ENCODE measurements at places on chromosomes 12 and 14. TPM values are rescaled to one million over a fixed set of nuclear protein-coding genes. Genes with fewer than 3 reads are reported as not detected.

DNA sequence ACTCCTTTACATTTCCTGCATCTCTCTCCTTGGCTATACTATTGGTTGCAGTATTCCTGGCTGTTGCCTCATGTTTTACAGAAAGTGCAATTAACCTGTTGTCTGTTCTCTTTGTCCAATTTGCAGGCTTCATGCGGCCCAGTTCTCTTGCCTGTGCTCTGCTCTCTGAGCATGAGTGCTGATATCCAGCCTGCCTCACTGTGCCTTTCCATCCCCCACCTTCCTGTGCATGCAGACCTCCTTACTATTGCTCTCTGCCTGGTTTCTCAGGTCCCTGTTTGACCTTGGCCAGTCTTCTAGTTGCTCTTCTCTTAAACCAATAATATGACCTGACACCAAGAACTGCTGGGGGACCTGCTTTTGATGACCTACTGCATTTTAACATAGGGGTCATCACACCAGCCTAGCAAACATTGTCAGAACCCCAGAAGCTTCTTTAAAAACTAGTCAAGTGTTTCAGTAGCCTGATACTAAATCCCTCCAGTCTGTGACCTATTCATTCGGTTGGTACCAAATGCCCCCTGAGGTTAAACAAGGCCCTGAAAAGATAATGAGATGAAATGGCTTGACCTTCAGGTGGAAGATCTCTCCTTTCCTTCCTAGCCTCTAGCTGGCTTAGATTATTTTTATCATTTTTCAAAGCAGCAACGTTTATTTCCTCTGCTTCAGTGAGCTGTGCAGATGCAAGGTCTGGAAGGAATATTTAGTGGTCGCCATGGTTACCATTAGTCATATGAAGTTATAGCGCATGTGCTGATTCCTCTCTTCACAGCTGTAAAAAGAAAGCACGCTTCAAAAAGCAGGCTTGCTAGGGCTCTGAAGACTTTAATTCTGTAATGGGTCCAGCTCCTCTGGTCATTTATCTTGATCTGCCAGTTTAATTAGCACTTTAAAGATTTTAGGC, 216.5 kb downstream of the PHLDA1 start:
- no peaks in the 10 kb centered on the region for H3K27me3 ChIP-seq
- peak; percentile 95 for DNase-seq
- peak overlapping the region; percentile 31 for H3K27ac ChIP-seq
- H3K4me1 ChIP-seq = peaks cover 10% of the 10 kb centered on the region

TAS2R8 gene
- total RNA-seq = not detected

KRT83 gene
- total RNA-seq = not detected

TMEM119 gene
- total RNA-seq = 0.87 TPM

DNA sequence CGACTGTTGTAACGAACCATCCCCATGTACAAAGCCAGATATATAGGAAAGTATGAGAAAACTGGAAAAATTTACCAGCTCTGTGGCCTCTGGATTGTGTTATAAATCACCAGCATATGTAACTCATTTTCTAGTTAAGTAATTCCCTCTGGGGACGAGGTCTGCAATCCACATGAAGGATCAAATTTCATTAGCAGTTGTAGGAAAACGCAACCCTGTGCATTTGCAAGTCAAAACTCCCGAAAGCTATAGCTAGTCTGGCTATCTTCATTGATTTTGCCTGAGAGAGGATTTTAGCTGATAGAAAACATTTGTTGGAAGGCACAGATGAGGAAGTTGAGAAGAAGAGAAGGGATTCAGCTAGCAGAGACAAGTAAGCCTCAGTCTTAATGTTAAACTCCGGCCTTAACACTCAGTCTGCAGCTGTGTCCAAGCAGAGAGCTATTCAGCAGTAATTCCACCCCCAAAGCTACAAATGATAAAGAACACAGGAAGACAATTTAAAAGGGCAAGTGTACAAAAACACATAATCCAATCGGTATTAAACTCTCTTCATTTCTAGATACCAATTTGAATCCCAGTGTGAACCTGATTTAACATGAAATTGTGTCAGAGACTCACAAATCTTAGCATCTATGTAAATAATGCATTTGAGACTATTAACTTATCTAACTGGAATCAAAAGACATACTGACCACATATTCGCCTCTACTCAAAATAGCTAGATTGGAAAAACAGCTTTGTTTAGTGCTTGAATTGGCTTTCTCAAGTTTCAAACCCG, 54.2 kb upstream of the CERS5 start:
- H3K4me1 ChIP-seq = peaks cover 25% of the 10 kb centered on the region
- H3K27ac ChIP-seq = peak overlapping the region; percentile 86
- DNase-seq = peak; percentile 89
- peaks cover 15% of the 10 kb centered on the region for H3K36me3 ChIP-seq

KITLG gene
- total RNA-seq = 4.6 TPM

DNA sequence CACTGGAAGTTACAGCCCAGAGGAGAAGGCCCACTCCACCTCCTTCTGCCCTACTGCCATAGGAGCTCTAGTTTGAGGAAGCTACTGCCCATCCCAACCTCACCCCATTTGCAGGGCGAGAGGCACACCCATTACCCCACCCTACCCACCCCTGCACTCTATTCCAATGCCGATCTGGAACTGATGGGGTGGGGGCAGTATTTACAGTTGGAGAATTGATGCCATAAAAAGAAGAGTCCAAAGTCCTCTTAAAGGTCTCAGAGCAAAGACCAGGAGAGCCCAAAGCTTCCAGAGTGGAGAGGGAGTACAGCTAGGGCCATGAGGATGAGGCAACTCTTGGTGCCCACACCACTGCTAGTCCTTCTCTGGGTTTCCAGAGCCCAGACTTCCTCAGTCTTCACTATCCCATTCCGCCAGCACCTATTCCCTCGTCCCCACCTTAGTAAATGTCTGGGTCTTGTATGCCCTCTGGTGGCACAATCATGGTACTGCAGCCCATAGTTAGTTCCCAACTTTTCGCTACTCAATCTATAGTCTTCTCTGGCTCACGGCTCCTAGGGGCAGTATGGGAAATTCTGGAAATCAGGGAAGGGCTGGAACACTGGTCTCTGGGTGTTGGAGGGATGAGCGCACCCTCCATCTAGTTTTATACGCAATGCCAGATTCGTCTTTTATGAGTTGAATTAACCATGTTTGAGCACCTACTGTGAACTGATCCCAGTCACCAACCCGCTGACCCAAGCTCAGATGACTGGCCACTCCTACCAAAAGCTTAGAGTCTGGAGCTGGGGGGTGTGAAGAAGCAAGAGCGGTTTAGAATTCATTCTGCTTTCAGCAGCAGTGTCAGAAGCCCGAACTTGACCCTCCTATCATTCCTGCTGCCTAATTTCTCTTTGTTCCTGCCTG, 6.9 kb upstream of the ADCY6 start:
- peaks cover 16% of the 10 kb centered on the region for H3K4me1 ChIP-seq
- no peak overlapping the region for H3K4me3 ChIP-seq
- peak overlapping the region; percentile 54 for H3K27ac ChIP-seq
- H3K27me3 ChIP-seq = peaks cover 8% of the 10 kb centered on the region
- H3K36me3 ChIP-seq = no peaks in the 10 kb centered on the region

- H3K36me3 ChIP-seq = no peaks in the 10 kb centered on the region
- no peak for DNase-seq
- H3K4me1 ChIP-seq = no peaks in the 10 kb centered on the region
- no peak overlapping the region for H3K27ac ChIP-seq
Measured at GRCh38 chr14:72868500-72868899, 25.4 kb downstream of the DPF3 start.

LRRC23 gene
- 5.3 TPM for total RNA-seq

DNA sequence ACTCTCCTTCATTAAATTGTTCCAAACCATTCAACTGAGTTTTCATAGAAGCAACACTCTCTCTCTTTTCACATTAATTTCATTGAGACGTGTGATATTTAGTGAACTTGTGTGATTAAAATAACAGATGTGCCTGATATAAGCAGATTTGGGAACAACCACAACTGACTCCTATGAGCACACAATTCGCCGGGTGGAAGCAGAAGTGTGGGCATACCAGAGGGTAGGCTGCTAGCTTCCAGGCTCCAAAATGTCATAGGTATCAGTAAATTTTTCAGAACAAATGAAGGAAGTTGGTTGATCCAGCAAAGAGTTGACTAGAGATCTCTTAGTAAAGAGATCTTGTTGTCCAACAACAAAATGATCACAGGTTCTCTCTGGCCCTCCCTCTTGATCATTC, 429.7 kb downstream of the DPF3 start:
- no peaks in the 10 kb centered on the region for H3K36me3 ChIP-seq
- H3K4me3 ChIP-seq = no peak overlapping the region
- DNase-seq = no peak
- no peak overlapping the region for H3K27ac ChIP-seq

DNA sequence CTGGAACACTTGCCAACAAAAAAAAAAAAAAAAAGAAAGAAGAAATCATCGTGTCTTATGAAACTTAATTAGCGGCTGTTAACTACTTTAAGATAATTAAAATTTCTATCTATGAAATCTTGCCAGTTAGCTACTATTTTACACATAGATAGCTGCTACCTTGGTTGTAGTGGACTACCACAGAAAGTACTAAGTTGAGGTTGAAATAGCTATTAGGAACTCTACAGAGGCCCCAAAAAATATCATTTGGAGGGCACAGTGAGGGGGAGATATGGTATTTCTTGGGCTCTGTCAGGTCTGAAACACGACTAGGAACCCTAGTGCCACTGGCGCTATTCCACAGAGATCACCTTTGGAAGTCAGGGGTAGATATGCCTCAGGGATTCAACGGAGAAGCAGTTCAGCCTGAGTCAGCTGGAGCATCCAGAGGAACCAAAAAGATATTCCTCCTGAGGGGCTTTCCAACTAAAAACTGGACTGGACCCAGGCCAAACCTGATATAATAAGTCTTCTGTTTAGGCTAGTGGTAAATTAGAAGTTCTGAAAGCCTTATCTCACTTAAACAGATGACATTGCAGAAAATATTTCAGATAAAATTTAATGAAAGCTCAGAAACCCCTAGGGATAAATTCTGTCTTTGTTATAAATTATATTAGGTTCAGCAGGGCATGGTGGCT, 126.1 kb downstream of the EPS8 start:
- H3K4me3 ChIP-seq = no peak overlapping the region
- no peaks in the 10 kb centered on the region for H3K4me1 ChIP-seq
- DNase-seq = no peak
- H3K27me3 ChIP-seq = no peaks in the 10 kb centered on the region
- H3K36me3 ChIP-seq = peaks cover 5% of the 10 kb centered on the region

DNA sequence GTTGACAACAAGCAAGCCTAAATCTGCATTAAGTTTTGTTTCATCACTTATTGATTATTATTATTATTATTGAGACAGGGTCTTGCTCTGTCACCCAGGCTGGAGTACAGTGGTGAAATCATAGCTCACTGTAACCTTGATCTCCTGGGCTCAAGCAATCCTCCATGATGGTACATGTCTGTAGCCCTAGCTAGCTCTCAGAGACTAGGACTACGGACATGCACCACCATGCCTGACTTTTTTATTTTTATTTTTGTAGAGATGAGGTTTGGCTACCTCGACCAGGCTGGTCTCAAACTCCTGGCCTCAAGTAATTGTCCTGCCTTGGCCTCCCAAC, 35.7 kb upstream of the STK38L start:
- no peaks in the 10 kb centered on the region for H3K4me1 ChIP-seq
- H3K4me3 ChIP-seq = no peak overlapping the region
- H3K27me3 ChIP-seq = no peaks in the 10 kb centered on the region
- H3K36me3 ChIP-seq = no peaks in the 10 kb centered on the region

DNA sequence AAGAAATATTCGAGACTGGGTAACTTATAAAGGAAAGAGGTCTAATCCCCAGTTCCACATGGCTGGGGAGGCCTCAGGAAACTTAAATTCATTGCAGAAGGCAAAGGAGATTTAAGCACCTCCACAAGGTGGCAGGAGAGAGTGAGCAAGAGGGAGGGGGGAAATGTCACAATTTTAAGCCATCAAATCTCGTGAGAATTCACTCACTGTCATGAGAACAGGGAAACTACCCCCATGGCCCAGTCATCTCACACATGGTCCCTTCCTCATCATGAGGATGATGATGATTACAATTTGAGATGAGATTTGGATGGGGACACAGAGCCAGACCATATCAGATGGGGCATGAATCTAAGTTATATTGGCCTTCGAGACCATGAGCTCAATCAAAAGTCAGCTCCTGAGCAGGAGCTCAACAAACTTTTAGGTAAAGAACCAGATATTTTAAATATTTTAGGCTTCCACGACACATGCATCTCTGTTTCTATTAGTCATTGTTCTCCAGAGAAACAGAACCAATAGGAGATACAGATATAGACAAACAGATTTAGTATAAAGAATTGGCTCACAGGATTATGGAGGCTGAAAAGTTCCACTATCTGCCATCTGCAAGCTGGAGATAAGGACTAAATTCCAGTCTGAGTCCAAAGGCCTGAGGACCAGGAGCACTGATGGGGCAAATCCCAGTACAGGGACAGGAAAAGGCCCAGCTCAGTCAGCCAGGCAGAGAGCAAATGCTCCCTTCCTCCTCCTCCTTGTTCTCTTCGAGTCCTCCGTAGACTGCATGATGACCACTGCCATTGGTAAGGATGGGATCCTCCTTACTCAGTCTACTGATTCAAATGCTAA, 24.9 kb downstream of the DGLUCY start:
- H3K36me3 ChIP-seq = peaks cover 11% of the 10 kb centered on the region
- peaks cover 59% of the 10 kb centered on the region for H3K4me1 ChIP-seq
- no peaks in the 10 kb centered on the region for H3K27me3 ChIP-seq
- no peak overlapping the region for H3K4me3 ChIP-seq
- H3K27ac ChIP-seq = peak overlapping the region; percentile 20

- H3K27me3 ChIP-seq = no peaks in the 10 kb centered on the region
- H3K36me3 ChIP-seq = no peaks in the 10 kb centered on the region
- H3K27ac ChIP-seq = no peak overlapping the region
- DNase-seq = no peak
Measured at GRCh38 chr14:51079489-51079888, 15.4 kb downstream of the TRIM9 start.

GRCh38 chr12:95516757-95517156, 34.5 kb downstream of the USP44 start:
- no peaks in the 10 kb centered on the region for H3K4me1 ChIP-seq
- no peaks in the 10 kb centered on the region for H3K27me3 ChIP-seq
- peaks cover 22% of the 10 kb centered on the region for H3K36me3 ChIP-seq
- H3K27ac ChIP-seq = no peak overlapping the region
